ENCODE measurements at places on chromosomes 1 and 21. TPM values are rescaled to one million over a fixed set of nuclear protein-coding genes. Genes with fewer than 3 reads are reported as not detected.

- DNase-seq: no peak
- H3K27me3 ChIP-seq: no peaks in the 10 kb centered on the region
- no peak overlapping the region for H3K27ac ChIP-seq
Observed at GRCh38 chr1:17233675-17234320, 15.1 kb upstream of the PADI3 start.

- no peaks in the 10 kb centered on the region for H3K27me3 ChIP-seq
- no peak overlapping the region for H3K27ac ChIP-seq
- no peak for DNase-seq
- H3K4me1 ChIP-seq: peaks cover 8% of the 10 kb centered on the region
- no peak overlapping the region for H3K4me3 ChIP-seq
Observed at GRCh38 chr1:113912594-113913311, 7.6 kb downstream of the DCLRE1B start.

DNA sequence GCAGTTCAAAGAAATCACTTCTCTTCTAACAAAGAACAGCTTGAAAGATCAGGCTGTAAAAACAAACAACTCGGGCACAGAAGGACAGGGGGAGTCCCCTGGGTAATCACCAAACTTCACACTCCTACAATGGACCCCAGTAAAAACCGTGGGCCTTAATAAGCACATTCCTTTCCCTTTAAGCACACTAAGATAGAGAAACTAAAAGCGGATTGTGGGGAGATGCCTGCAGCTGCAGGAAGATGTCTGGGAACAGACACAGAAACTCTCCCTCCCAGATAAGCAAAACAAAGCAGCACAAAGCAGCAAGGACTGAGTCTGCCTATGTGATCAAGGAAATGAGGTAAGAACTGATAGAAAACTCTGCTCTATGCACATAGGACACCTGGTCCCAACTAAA, 37.6 kb upstream of the CTBS start:
- peaks cover 20% of the 10 kb centered on the region for H3K4me1 ChIP-seq
- H3K4me3 ChIP-seq: no peak overlapping the region
- H3K27me3 ChIP-seq: no peaks in the 10 kb centered on the region
- H3K36me3 ChIP-seq: peaks cover 17% of the 10 kb centered on the region

DNA sequence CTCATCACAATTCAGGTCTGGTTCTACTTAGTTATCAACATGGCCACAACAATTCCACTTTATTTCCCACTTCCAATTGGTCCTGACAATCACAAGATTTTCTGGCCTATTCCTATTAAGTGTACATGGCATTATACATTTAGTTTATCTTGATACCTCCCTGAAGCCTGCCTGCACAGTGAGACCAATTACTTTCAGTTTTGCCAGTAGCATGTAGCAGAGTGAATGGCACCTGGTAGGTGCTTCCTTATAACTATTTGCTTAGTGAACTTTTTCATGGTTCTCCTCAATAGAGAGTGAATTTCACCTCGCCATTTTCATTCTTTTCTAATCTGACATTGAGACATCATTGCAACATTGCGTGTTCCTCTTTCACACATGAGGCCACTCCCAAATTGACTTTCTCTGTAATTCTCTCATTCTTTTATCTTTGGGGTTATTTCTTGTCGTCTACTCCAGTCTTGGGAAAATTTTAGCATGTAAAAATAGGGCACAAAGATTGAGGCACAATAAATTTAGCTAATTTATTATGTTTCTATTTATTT, 124.3 kb downstream of the DISC1 start:
- H3K4me1 ChIP-seq: no peaks in the 10 kb centered on the region
- no peak overlapping the region for H3K27ac ChIP-seq
- H3K27me3 ChIP-seq: no peaks in the 10 kb centered on the region
- H3K4me3 ChIP-seq: no peak overlapping the region

The DYNLT5 gene
- 0.22 TPM for total RNA-seq

The KCNT2 gene
- total RNA-seq: 29.8 TPM
